ENCODE measurements at places on chromosomes 2 and 18. TPM values are rescaled to one million over a fixed set of nuclear protein-coding genes. Genes with fewer than 3 reads are reported as not detected.

VSNL1 gene
- total RNA-seq, result not detected

IL1R1 gene
- 193 TPM for total RNA-seq

RAD51AP2 gene
- not detected for total RNA-seq

ASTL gene
- not detected for total RNA-seq

STON1 gene
- 27.3 TPM for total RNA-seq

OTX1 gene
- 0.14 TPM for total RNA-seq

ASB18 gene
- total RNA-seq, result not detected

GMCL1 gene
- total RNA-seq, result 5.7 TPM

ATP9B gene
- 27.1 TPM for total RNA-seq

CRYBA2 gene
- total RNA-seq, result not detected

RAB31 gene
- total RNA-seq, result 51.2 TPM

GKN1 gene
- not detected for total RNA-seq

DYNAP gene
- total RNA-seq, result not detected

Data from smooth muscle cell of bladder (primary cell).